ENCODE measurements at places on chromosomes 3 and 15. TPM values are rescaled to one million over a fixed set of nuclear protein-coding genes. Genes with fewer than 3 reads are reported as not detected.

APEH gene
- 103 TPM for total RNA-seq

CTXN2 gene
- total RNA-seq = not detected

TMC3 gene
- total RNA-seq = not detected

IQCF2 gene
- total RNA-seq = not detected

MRAS gene
- 29.1 TPM for total RNA-seq

CFAP20DC gene
- total RNA-seq = 1.0 TPM
